ENCODE measurements at places on chromosomes 11 and 22.

DNA sequence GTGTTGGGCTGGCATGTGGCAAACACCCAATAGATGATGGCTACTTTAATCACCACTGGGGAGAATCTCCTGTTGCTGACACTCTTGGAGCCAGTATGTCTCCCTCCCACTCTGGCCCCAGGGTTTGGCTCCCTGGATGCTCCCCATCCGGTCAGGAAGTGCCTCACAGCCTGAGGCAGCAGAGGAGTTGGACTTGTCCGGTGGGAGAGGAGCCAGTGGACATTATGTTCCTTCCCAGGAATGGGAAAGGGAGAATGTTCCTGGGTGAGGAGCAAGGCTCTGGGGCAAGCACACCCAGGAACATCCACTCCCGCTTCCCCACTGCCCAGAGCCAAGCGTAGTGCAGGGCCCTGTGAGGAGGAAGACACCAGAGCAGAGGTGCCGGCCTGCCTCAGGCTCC, 84.6 kb upstream of the NAV2 start:
- DNase-seq = no peak

DNA sequence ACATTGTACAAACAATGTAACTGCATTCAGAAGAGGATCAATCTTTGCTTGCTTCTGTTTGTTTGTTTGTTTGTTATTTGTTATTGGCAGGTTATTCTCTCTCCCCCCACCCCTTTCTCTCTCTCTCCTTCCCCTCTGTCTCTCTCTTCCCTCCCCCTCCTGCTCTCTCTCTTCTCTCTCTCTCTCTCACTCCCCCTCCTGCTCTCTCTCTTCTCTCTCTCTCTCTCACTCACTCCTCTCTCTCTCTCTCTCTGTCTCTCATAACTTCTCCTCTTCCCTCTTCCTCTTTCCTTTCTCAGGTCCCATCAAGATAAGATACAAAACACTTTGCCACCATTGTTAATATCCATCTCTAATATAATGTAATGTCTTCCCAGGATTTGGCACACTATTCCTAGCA, 236.3 kb downstream of the SOX6 start:
- DNase-seq = no peak

- DNase-seq = no peak
Observed at GRCh38 chr11:73998846-73999575, 9.9 kb downstream of the UCP3 start.

- no peak for DNase-seq
Observed at GRCh38 chr22:48336339-48337060, 1491.2 kb downstream of the BRD1 start.

DNA sequence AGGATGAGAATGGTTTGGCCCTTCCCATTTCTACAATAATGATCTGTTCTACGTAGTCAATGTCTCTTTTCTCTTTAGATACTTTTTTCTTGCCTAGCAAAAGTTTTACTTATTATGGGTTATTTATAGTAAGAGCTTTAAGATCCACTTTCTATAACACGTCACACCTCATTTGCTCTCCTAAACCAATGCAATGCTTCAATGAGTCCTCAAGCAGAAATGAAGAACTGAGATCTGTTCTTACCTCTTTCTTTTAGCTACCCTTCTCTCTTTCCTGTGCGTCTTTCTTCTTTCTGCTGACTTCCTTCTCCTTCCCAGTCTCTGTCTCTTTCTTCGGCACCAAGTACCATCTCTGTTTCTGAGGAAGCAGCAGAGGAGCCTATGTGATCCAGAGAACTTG, 61.8 kb downstream of the SNX19 start:
- DNase-seq = no peak

- no peak for DNase-seq
Observed at GRCh38 chr11:70547821-70548670, 149.7 kb downstream of the CTTN start.

DNA sequence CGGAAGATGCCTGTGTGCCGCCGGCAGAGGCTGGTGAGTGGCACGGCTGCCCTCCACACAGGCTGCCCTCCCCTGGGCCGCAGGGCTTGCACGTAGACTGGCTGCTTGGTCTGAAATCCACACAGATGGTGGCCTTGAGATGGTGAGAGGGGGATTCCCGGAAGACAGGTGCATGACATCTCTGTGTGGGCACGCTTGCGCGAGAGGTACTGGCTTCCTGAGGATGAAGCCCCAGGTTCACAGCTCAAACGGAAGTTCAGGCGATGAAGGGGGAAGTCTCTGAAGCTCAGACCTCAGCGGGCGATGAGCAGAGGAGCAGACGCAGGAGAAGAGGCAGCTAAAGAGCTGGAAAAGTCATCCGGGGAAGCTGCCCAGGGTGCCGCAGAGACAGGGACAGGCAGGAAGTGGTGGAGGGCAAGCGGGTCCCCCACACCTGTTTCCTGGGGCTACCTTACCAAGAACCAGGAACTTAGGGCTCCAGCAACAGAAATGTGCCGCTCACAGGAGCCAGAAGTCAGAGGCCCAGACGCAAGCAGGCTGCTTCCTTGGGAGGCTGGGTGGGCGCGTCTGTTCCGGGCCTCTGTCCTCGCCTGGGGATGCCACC, 7.2 kb downstream of the CRELD2 start:
- peak; percentile 77 for DNase-seq

- DNase-seq = peak; percentile 22
Observed at GRCh38 chr11:125433454-125434121, 62.5 kb downstream of the FEZ1 start.
